ENCODE measurements at places on chromosomes 6 and 20.

GRCh38 chr6:31965700-31966099 lies 6.2 kb downstream of the DXO start:
- no peak for DNase-seq

GRCh38 chr6:142192343-142192742 lies 45.3 kb downstream of the VTA1 start:
- DNase-seq: no peak

DNA sequence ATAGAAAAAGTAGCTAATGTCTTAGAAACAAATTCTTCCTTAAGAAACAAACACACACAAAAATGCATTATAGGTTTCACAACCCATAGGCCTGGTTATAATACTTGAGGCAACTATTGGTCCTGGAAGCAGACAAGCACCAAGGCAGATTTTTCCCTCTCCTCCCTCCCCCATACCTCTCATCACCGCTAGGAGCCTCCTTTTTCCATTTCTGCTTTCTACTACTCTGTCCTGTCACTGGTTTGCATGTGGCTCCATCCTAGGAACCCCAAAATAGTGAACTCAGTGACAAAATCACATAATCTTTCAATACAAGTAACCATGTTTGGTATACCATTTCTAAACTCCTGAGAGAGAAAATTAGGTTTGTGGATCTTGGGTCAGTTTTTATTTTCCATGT lies 66.1 kb downstream of the HMGCLL1 start:
- no peak for DNase-seq

- DNase-seq: no peak
These were observed 122.1 kb upstream of the SLC22A23 start for GRCh38 chr6:3578981-3579380.

GRCh38 chr20:19428324-19428723 lies 215.9 kb downstream of the SLC24A3 start:
- no peak for DNase-seq

- DNase-seq: no peak
These were observed 42.6 kb downstream of the UQCC2 start for GRCh38 chr6:33668914-33669313.

- DNase-seq: no peak
These were observed 2.4 kb upstream of the GNMT start for GRCh38 chr6:42958125-42958524.

DNA sequence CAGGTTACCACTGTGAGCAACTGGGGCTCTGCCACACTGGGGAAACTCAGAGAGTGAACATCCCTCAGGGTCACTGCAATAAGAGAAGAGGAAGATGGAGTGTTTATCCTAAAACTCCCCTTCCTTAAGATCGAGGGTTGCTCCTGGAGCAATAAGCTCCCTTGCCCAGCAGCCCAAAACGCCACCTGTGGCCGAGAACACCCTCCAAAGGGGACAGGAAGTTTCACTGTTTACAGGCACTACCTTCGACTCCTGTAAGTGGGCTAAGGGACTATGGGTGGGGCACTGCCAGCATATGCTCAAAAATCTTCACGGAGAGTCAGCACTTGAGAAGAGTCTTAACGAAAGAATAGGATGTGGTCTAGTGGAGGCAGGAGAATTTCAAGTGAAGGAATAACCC lies 132.5 kb downstream of the FAXC start:
- DNase-seq: no peak

- DNase-seq: no peak
These were observed 171.7 kb downstream of the HIVEP2 start for GRCh38 chr6:142773324-142773723.

GRCh38 chr6:4809999-4810918 lies 34.1 kb downstream of the CDYL start:
- no peak for DNase-seq

GRCh38 chr6:47169785-47170616 lies 127.9 kb upstream of the ADGRF1 start:
- no peak for DNase-seq

- no peak for DNase-seq
These were observed 526.1 kb upstream of the SPTLC3 start for GRCh38 chr20:12482661-12483060.

GRCh38 chr20:63898882-63899558 lies 4.1 kb downstream of the DNAJC5 start:
- DNase-seq: no peak

GRCh38 chr20:25489221-25489871 lies 81.9 kb downstream of the GINS1 start:
- no peak for DNase-seq

GRCh38 chr6:23091795-23092194 lies 522.4 kb downstream of the HDGFL1 start:
- no peak for DNase-seq

DNA sequence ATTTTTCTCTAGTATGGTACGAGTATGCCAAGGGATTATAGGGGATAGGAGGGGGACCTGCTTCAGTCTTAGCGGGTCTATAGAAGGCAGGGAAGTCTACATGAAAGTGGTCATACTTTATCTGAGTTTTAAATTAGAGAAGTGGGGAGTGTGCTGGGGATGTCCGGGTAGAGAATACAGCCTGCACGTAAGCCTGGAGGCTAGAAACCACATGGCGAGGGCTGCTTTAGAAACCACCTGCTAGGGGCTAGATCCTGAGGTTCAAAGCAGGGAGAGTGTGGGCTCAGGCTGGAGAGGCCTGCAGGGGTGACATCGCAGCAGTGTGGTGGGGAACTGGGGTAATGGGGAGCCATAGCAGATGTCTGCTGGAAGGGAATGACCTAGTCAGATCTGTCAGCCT lies 85.2 kb downstream of the VEGFA start:
- no peak for DNase-seq

DNA sequence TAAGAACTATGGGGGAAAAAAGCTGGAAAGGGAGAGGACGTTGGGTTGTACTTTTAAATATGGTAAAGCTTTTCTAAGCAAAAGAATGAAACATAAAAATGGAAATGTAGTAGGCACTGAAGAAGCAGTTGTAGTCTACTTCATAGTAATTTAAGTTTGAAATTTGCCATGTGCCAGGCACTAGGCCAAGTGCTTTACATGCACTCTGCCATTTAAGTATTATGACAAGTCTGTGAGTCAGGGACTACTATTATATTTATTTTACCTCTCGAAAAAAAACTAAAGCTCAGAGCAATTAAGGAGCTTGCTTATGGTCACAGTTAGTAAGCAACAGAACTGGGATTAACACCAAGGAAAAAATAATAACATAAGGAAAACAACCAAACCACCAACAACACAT lies 257.8 kb downstream of the GMDS start:
- no peak for DNase-seq

GRCh38 chr20:48008850-48009515 lies 223.7 kb upstream of the SULF2 start:
- DNase-seq: no peak

- no peak for DNase-seq
These were observed 8.1 kb downstream of the SULF2 start for GRCh38 chr20:47777220-47777619.

- DNase-seq: no peak
These were observed 101.4 kb upstream of the AGPAT4 start for GRCh38 chr6:161374971-161375873.

GRCh38 chr6:68874747-68875146 lies 239.7 kb downstream of the ADGRB3 start:
- DNase-seq: no peak

DNA sequence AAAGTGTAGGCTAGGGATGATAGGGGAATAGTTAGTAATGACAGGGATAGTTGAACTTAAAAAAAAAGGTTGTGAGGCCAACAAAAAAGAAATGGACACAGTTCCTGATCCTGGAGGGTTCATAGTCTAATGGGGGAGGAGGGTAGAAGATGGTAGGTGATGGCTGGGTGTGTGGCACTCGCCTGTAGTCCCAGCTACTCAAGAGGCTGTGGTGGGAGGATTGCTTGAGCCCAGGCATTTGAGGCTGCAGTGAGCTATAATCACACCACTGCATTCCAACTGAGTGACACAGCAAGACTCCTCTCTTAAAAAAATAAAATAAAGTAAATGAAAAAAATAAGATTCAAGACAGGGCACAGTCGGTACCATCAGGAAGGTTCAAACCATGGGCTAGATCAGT lies 2.4 kb upstream of the MICB start:
- DNase-seq: no peak

All from activated naive CD8-positive, alpha-beta T cell treated with anti-CD3 and anti-CD28 coated beads, Interleukin-2, amount 50 U/mL, for 16 hours (primary cell).